ENCODE measurements at places on chromosomes 1 and 21.
A peak's percentile ranks its signal among the peaks of the same experiment; 100 is the strongest.

DNA sequence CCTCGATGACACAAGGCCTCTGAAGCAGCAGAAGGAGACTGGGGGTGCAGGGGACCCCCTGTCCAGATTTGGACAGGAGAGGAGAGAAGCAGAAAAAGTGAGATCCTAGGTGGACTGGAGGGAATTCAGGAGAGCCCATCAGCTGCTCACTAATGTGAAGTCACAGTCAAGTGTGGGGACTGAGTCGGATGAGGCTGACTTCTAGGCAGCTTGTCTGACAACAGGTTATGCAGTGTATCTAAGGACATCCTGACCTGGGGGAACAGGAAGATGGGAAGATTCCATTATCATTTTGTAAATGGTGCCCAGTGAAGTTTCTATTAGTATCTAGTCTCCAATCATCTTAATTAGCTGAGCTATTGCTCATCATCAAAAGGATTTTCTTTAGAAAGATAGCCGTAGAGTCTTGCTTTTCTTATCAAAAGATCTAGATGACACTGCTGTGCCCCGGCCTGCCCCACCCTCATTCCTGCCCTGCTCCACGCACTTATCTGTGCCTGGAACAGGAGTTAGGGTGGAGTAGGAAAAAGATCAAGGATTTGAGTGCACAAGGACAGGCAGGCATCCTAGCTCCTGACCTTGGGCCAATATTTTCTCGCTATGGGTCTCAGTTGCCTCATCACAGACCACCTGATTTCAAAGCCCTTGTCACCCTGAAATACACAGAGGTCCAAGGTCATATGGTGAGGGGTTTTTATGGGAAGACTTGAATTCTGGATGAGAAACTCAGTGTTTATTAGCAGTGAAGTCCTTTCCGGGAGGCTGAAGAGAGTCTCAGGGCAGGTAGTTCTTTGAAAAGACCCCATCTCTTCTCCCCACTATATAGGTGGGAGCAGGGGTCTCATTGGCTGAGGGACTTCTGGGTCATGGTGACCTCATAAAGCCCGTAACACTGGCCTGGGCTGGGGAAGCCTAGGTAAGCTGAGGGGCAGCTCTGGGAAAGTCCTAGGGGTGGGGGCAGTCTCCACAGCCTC is at the start of gene MROH7:
Gene MROH7 (plus strand): TSS at position 924 of the 974 bp plus-strand sequence. CDS start 11,141 bp downstream, outside the sequence.
- DNase-seq: no peak

- DNase-seq: no peak
These were observed 744.1 kb upstream of the CHRM3 start for GRCh38 chr1:238642231-238642630.

DNA sequence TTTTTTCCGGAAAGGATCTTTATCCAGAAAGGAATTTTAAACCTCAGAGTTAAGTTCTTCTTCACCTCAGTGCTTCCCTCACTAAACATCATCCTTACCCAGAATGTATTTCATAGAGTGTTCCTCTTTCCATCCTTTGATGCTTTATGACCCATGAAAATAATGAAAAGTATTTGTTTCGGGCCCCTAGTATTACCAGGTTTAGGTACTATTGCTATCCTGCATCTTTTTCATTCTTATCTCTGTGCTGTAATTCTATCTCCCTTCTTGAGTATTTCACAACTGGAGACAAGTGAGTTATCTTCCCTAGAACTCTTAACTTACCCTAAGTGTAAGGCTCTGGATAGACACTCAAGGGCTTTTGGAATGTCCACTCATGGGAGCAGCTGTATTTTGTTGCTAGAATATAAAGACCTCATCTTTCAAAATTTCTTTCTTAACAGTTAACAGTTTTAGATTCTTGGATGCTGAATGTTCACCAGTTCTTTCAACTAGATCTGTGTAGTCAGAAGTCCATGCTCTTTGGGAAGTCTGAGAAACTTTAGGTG is 26.2 kb downstream of the UCK2 start:
- no peak for DNase-seq

GRCh38 chr1:21814241-21814918 is 2.3 kb downstream of the LDLRAD2 start:
- DNase-seq: peak; percentile 16

- no peak for DNase-seq
These were observed 14.2 kb downstream of the CD101 start for GRCh38 chr1:117015724-117016123.

GRCh38 chr1:106276871-106277270 is 779.6 kb upstream of the PRMT6 start:
- DNase-seq: no peak

- no peak for DNase-seq
These were observed 2.3 kb downstream of the DHX9 start for GRCh38 chr1:182841368-182841988.

DNA sequence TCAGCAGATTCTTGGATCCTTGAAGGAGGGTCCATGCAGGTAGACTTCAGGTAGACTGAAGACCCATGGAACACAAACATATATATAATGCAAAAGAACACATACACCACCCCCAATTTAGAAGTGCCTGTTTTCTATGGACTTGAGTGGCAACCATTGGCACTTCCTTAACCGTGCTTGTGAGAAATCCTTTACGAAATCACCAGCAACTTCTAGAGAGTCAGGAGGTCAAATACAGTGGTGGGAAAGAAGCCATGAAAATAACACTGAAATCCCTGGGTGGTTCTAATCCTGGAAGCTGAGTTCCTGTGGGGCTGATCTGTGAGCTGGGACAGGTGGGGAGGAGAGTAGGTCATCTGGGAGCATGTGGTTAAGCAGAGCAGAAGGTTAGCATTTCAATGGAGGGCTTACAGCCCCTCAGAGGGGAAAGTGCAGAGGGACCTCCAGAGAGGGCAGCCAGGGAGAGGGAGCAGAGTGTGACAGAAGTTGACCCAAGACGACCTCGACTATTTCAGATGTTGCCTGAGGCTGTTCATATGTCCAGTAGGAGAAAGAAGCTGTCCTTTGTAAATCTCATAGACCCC is 13.0 kb upstream of the IL10 start:
- peak; percentile 29 for DNase-seq

- DNase-seq: no peak
These were observed 221.9 kb upstream of the DMRTA2 start for GRCh38 chr1:50645139-50645538.

DNA sequence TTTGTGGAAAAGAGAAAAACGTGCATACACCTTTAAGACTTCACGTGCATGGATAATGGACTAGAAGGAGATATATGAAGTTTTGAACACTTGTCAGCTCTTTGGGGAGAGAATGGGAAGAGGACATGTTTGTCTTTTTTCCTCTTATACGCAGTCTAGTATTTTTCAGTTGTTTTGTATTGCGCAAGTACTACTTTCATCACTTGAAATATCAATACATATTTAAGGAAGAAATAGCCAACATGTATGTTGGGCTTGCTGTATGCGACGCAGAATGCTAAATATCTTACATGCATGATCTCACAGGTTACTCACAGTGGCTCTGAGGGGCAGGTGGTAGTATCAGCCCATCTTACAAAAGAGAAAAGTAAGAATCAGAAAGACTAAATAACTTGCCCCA is 176.5 kb upstream of the RUNX1 start:
- DNase-seq: peak; percentile 27
